ENCODE measurements at places on chromosomes 6 and 20.

DNA sequence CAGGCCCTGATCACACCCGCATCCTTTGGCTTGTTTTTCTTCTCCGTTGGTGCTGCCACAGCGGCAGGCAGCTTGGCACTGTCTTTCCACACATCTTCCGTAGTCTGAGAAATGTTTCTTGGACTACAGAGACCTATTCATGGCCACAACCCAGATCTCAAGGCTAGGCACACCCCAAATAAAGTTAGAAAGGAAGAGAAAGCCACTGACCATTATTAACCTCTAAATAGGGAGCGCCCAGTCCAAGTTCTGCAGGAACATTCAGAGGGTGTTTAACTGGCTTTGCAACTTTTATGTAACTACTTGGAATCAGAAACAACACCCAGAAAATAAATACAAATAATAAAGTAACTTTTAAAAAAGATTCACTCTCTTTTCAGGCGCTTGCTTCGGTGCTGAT, 124.8 kb upstream of the NEDD9 start:
- DNase-seq: no peak

- no peak for DNase-seq
Observed at GRCh38 chr6:109892451-109893435, 85.4 kb upstream of the GPR6 start.

- no peak for DNase-seq
Observed at GRCh38 chr6:158567871-158568401, 8.0 kb downstream of the TMEM181 start.

- no peak for DNase-seq
Observed at GRCh38 chr6:13099771-13100170, 228.6 kb downstream of the TBC1D7 start.

GRCh38 chr6:134389129-134389528, 71.2 kb upstream of the SGK1 start:
- DNase-seq: no peak

DNA sequence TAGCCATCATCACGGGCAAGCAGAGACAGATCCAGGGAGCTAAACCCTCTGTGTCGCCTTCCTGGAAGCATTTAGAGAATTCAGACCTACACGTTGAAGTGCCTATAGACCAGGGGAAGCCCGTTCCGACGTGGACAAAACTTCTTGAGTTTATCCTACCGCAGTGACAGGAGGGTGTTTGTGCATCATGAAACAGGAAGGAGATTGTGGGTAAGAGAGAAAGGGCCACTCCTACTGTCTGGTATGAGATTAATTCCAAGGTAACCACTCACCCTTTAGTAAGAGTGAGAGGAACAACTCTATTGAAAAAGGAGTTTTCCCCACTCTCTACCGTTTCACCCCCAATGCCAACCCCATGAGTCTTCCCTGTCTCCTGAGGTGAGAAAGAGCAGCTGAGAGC, 133.7 kb downstream of the TFAP2C start:
- DNase-seq: no peak

DNA sequence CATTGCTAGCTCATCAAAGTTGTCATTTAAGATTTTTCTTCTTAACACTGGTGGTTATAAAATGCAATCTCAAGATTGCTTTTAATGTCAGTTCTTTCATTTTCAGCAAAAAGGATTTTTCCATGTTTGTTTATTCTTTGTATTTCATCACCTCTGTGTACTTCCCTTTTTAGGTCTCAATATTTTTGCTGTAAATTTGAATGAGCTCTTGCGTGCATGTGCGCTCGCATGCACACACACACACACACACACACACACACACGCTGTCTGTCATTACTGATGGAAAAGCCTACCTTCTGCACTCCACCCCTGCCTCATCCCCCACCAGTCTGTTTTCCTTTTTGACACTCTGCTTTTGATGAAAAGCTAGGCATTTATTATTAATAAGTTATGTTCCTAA, 85.3 kb upstream of the FYN start:
- no peak for DNase-seq

- no peak for DNase-seq
Observed at GRCh38 chr6:148935705-148936435, 189.0 kb downstream of the UST start.

- DNase-seq: no peak
Observed at GRCh38 chr20:4383961-4384360, 337.7 kb upstream of the PRND start.

- DNase-seq: no peak
Observed at GRCh38 chr6:161434921-161435747, 161.3 kb upstream of the AGPAT4 start.

DNA sequence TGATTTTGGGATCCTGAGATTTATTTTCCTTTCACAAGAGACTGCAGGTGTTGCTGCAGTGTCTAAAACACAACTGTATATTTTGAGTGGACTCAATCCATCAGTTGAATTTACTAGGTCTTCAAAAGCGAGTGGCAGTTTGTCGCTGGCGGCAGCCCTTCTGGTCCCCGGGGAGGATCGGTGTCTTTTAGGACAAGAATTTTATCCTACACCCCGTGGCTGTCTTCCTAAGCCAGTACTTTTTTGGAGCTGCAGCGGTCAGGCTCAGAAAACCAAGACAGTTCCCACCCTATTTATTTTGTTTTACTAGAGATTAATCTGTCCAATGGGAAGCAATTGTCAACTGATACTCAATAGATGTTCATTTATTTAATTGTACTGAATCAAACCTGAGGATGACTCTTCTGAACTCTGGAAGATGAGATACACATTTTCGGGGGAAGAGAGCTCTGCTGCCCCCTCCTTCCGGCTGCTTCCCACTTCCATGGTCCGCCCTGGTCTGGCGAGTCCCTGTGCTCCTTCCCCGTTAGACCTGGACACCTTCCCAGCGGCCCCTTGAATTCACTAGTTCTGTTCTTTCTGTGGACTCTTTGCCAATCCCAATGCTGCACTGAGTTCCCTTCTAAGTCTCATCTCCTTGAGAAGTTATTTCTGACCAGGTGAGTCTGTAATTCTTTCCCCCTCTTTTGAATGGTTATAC, 90.6 kb downstream of the ERMARD start:
- no peak for DNase-seq

DNA sequence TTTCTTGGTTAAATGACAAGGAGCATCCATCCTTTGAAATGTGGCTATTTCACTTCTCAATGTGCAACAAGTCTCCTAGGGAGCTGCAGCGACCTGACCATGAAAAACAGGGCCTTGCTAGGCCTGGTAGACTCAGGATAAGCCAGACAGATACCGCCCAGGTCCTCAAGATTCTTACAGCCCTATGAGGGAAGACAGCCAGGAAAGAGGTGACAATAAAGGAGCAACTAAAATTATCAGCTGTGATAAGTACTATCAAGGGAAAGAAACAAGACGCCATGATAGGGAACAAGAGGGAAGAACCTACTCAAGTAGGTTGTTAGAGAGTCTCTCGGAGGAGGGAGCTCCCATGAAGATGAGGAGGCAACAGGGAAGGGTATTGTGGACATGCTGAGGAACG, 51.4 kb upstream of the EMILIN3 start:
- no peak for DNase-seq

GRCh38 chr6:146277142-146277541, 248.3 kb downstream of the GRM1 start:
- no peak for DNase-seq

GRCh38 chr20:62357681-62358080, 9.4 kb downstream of the LAMA5 start:
- DNase-seq: no peak

DNA sequence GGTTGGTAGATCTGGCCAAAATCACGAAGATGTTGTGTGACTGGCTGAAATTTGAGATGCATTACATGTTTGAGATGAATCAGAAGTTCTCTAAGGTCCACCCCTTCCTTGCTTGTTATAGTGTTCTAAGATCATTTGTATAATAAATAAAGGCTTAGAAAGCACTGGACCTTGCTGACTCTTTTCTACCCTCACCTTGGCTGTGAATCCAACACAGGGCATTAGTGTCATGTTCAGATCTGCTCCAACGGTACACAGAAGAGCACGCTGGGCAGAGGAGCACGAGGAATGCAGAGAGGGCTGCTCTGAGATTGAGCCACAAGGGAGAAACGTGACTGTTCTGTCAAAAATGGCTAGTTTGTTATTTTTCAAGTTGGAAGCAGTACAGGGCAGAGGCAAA, 169.5 kb upstream of the HDAC2 start:
- DNase-seq: no peak

GRCh38 chr6:133594652-133595110, 294.2 kb upstream of the TCF21 start:
- no peak for DNase-seq

DNA sequence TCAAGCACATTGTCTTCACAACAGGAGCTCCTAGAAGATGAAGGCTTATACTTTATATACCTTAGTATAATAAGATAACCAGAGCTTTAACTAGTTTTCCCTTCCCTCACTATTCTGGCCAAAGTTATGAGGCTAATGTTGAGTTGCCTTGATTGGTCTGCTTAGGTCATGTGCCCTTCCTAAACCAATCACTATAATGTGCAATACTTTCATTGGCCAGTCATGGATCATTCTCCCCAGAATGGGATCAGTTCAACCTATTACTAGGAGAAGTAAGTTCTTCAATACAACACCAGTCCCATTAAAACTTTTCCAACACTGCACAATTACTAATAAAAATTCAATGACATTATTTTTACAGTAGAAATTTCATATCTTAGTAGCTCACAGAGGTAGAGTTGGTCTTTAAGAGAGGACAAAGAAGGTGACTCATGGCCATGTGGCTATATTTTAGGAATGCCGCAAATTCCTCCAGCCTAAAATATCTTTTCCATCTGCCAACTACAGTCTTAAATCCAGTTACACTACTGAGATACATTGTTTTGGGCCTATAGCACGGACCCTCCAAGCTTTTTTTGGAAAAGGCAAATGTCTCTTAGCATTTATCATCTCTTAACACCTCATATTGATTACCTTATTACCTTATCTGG, 12.5 kb upstream of the POU3F2 start:
- no peak for DNase-seq

DNA sequence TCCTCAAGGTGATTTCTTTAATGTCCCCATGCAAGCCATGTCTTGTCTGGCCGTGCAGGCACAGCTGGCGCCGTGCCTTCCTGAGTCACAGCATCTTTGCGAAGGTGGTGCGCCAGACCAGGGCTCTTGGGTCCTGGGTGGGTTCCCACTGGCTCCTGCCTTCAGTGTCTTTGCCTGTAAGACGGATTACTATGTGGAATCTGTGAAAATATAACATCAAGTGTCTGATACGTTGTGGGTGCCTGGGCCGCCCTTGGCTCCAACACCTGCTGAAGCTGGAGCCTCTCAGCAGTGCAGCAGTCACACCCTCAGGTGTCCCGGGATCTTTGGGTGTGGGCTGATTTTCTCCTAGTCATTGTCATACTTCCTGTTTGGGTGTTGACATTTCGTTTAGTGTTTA, 3.2 kb downstream of the OSBPL2 start:
- no peak for DNase-seq

DNA sequence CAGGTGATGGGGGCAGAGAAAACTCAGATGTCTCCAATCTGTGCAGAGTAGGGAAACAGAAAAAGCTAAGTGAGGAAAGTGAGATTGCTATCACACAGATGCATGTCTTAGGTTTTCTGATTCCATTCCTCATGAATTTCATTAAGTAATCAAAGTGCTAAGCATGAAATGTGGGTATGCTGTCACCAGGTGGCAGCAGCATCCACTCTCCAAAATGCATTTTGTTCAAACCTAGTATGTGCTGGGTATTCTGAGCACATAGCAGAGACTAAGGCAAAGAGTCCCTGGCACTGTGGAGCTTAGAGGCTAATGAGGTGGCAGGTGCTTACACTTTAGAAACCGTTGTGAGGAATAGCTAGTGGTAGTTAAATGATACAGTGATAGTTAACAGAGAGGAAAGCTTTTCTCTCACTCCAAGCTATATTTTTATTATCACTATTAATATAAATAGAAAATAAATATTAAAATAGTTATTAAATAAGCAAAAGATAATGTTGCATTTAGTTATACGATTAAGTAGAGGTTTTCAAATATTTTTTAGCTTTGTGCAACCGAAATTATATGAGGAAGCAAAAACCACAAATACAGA, 179.5 kb downstream of the CDH26 start:
- no peak for DNase-seq

GRCh38 chr6:145729887-145730286, 5.4 kb downstream of the EPM2A start:
- DNase-seq: no peak

DNA sequence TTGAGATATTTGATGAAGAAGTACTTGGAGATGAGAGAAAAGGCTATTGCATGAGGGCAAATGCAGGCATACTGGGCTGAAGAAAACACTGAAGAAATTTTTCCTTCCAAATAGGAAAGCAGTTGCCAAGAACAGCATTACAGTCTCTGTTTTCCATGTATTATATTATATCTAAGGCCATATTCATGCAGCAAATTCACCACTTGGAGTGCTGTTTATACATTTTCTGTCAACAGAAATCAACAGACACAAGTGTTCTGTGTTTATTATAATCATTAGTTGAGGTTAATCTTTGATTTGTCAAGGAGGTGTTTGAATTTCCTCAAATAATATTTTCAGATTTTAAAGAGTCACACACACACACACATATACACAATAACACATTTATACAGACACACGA, 268.8 kb upstream of the PLCB4 start:
- DNase-seq: no peak

GRCh38 chr20:37907330-37907676, 4.4 kb downstream of the VSTM2L start:
- DNase-seq: no peak

GRCh38 chr6:44500074-44500473, 112.6 kb downstream of the CDC5L start:
- no peak for DNase-seq

DNA sequence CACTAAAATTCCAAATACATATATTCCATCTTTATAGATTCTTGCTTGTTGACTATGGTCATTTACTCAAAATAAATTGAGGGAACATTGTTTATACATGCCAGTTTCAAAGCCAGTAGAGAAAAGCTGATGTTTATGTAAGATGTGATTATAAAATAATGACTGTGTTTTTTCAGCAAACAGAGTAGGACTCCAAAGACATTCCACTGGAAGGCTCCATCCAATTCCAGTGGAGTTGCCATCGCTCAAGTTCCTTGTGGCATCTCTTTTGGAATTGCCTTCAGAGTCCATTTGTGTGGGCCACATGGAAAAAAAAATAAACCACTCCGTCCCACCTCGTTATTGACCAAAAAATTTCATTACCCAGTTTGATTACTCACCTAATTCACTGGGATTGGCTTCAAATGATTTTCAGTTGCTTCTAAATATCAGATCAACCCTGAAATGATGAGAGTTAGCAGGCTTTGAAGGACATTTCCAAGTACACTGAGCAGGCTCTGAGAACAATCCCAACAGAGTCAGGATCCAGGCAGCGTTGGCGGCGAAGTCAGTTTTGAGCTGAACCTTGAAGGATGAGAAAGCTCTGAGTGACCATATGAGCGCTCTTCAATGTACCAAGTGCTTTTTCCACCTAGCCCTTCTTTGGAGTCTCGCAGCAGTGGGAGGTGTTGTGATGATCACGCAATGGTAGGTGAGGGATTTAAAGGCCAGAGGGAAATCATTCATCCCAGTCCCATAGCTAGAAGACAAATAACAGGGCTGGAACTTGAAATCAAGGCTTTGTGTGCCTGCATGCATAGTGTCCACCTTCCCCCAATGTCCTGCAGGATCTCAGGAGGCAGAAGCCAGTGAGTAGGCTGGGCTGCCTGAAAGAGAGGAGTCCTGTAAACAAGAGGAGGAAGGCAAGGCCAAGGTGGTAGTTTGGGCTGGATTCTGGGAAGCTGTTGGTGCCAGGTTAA, 281.7 kb downstream of the CDC5L start:
- DNase-seq: no peak
